ENCODE measurements at places on chromosomes 2 and 18.

GRCh38 chr2:143730953-143731260 is 601.7 kb downstream of the ARHGAP15 start:
- DNase-seq = peak; percentile 51

GRCh38 chr2:181234487-181234891 is 222.7 kb upstream of the ITGA4 start:
- DNase-seq = no peak

- DNase-seq = no peak
Observed at GRCh38 chr2:76154981-76155380, 444.3 kb upstream of the GCFC2 start.

GRCh38 chr2:168157926-168158325 is 89.5 kb downstream of the STK39 start:
- DNase-seq = no peak

- DNase-seq = peak; percentile 64
Observed at GRCh38 chr2:15359716-15360531, 201.2 kb downstream of the NBAS start.

- no peak for DNase-seq
Observed at GRCh38 chr2:112293636-112294401, 18.4 kb downstream of the ZC3H6 start.

DNA sequence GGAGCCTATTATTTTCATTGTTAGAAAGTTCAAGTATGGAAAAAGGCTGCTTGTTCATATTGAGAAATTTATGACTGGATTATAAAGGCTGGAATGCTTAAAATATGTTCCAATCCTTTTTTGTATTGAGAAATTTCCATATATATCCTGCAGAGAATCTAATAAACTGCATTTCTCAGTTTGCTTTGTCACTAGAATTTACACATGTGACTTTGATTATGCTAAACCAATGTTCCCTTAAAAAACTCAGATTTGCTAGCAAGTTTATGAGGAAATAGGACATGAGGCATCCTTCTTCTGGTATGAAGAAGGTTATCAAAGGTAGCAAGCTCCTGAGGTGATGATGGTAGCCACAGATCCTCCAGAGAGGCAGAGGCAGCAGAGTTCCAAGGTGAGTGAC is 29.2 kb upstream of the DSEL start:
- DNase-seq = no peak

DNA sequence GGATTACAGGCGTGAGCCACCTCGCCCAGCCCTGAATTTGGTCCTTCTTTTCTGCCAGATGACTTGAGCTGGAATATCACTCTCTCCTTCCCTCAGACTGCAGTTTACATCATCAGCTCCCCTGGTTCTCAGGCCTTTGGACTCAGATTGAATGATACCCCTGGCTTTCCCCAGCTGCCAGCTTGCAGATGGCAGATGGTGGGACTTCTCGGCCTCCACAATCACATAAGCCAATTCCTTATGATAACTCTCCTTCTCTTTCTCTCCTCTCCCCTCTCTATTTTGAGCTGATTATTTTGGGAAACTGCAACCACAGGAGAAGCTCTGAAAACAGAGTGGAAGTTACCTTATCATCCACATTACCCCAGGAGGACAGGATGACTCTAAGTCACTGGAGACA is 33.4 kb upstream of the ATP8B1 start:
- no peak for DNase-seq

DNA sequence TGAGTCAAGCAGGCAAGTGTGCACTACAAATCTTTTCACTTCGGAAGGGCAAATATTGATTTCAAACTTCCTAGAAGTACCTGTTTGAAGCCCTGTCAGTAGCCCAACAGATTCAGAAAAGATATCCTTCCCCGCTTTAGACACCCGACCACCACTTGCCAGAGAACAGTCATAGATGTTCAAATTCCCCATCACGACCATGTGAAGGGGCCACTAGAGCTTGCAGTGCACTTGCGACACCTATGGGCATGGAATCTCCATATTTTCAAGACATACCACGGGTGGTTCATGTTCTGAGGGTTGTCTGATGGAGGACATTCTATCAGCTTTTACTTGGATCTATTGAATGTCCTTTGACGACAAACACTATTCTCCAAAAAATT is 23.8 kb downstream of the GNLY start:
- peak; percentile 32 for DNase-seq

GRCh38 chr2:136065384-136065783 is 52.6 kb downstream of the CXCR4 start:
- DNase-seq = no peak

- DNase-seq = peak; percentile 90
Observed at GRCh38 chr2:28338046-28338817, 54.4 kb upstream of the FOSL2 start.
